ENCODE measurements at places on chromosomes 7 and 10.

GRCh38 chr7:93249491-93250148, 17.5 kb downstream of the VPS50 start:
- no peaks in the 10 kb centered on the region for H3K27me3 ChIP-seq
- no peaks in the 10 kb centered on the region for H3K4me1 ChIP-seq
- H3K4me3 ChIP-seq: no peak overlapping the region

GRCh38 chr10:77501152-77501845, 136.3 kb downstream of the KCNMA1 start:
- no peak overlapping the region for H3K27ac ChIP-seq
- peak; percentile 39 for DNase-seq
- no peaks in the 10 kb centered on the region for H3K36me3 ChIP-seq
- peaks cover 30% of the 10 kb centered on the region for H3K4me1 ChIP-seq

- H3K27me3 ChIP-seq: peaks cover 52% of the 10 kb centered on the region
- no peak overlapping the region for H3K27ac ChIP-seq
- no peak for DNase-seq
- H3K36me3 ChIP-seq: no peaks in the 10 kb centered on the region
These were observed 34.8 kb upstream of the JAKMIP3 start for GRCh38 chr10:132030898-132031463.

GRCh38 chr10:109851616-109852474, 71.5 kb downstream of the XPNPEP1 start:
- no peak overlapping the region for H3K27ac ChIP-seq
- DNase-seq: no peak
- H3K36me3 ChIP-seq: no peaks in the 10 kb centered on the region

GRCh38 chr10:129063877-129064276, 403.2 kb upstream of the MGMT start:
- no peaks in the 10 kb centered on the region for H3K4me1 ChIP-seq
- no peak for DNase-seq
- no peak overlapping the region for H3K4me3 ChIP-seq
- H3K27me3 ChIP-seq: no peaks in the 10 kb centered on the region
- H3K27ac ChIP-seq: no peak overlapping the region

DNA sequence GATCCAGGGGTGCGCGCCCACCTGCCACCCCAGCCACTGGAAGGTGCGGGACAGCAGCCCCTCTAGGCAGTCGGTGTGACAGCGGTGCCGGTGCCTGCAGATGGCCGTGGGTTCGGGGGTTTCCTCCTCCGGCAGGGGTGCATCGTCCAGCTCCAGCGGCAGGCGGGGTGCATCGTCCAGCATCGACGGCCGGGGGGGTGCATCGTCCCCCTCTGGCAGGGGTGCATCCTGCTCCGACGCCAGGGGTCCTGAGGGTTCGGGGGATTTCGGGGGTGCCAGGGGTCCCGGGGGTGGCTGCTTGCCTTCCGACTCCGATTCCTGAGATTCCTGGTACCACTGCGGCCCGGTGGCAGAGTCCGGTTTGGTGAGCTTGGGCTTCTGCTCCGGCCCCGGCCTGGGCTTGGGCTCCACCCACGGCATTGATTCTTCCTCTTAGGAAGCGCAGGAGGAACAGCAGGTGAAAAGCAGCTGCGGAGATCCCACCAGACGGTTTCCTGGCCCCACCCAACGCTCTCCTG, 90.2 kb upstream of the RAB18 start:
- H3K4me1 ChIP-seq: no peaks in the 10 kb centered on the region
- H3K27ac ChIP-seq: no peak overlapping the region
- H3K27me3 ChIP-seq: no peaks in the 10 kb centered on the region
- no peak for DNase-seq
- H3K36me3 ChIP-seq: no peaks in the 10 kb centered on the region

DNA sequence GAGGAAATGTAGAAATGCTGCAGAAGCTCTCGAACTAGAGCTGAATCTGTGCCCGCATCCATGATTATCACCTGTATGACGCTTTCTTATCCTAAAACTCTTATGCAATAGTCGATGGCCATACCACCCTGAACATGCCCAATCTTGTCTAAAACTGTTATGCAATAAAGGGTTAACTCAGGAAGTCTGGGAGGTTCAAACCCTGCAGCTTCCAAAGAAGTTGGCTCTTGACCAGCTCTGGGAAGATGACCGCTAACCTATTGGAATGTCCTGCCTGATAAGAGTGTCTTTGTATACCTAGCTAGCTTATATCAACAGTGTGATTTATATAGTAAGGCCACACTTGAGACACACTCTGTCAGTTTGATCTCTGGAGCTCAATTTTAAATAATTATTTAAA, 3.4 kb upstream of the C10orf88 start:
- H3K36me3 ChIP-seq: peaks cover 7% of the 10 kb centered on the region
- H3K27me3 ChIP-seq: no peaks in the 10 kb centered on the region
- peaks cover 16% of the 10 kb centered on the region for H3K4me1 ChIP-seq

- H3K4me3 ChIP-seq: no peak overlapping the region
- H3K27ac ChIP-seq: peak overlapping the region; percentile 92
- peak; percentile 95 for DNase-seq
- H3K36me3 ChIP-seq: no peaks in the 10 kb centered on the region
- no peaks in the 10 kb centered on the region for H3K27me3 ChIP-seq
These were observed 83.1 kb upstream of the STEAP1B start for GRCh38 chr7:22582863-22583622.

- H3K27ac ChIP-seq: no peak overlapping the region
- H3K4me3 ChIP-seq: no peak overlapping the region
- H3K36me3 ChIP-seq: no peaks in the 10 kb centered on the region
These were observed 70.7 kb upstream of the EZH2 start for GRCh38 chr7:148954766-148955165.

DNA sequence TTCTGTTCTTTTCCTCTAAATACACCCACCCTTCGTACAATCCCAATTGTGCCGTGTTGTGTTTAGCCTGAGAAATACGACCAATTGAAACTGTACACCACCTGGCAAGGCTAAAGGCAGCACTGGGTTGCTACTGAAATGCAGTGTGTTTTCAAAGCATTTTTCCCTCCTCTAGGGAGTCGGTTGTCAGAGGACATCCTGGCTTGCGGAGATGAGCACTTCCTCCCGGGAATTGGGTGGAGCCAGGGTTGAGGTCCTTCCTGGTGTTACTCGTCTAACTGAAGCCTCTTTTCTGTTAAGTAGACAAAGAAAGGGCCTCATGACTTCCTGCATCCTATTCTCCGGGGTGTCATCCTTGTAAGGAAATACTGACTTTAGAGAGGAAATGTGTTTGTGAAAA, 133.5 kb downstream of the MTPAP start:
- H3K27ac ChIP-seq: no peak overlapping the region
- no peak overlapping the region for H3K4me3 ChIP-seq
- DNase-seq: no peak
- H3K4me1 ChIP-seq: peaks cover 13% of the 10 kb centered on the region
- no peaks in the 10 kb centered on the region for H3K36me3 ChIP-seq

DNA sequence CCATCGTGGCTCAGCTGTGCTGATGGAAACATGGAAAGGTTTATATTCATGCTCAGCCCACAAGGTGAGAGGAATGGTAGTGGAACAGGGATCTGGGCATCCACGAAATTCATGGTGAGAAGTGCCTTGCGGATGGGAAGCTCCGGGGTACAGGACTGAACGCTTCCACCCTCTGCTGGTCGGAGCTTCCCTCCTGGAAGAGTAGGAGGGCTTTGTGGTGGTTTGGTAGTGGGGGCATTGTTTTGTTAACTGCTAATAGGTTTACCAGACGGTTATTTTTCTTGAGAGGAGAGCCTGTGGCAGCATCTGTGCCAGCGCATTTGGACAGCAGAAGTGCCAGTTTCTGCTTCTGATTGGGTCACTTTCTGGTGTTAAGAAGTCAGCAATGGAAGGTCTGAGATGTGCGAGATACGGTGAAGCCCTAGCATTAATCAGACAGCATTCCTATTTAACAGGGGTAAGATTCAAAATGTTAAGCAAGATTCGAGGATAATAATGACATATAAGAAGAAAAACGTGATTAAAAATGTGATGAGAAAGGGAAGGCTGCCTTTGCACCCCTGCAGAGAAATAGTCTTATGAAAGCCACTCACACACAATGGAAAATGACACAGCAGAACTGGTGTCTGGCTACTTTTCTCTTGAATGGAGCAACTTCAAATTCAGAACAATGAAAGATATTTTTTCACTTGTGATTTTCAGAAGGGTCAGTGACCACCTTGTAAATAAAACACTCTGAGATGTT, 17.7 kb downstream of the ABCA13 start:
- no peak for DNase-seq
- no peaks in the 10 kb centered on the region for H3K4me1 ChIP-seq
- no peaks in the 10 kb centered on the region for H3K36me3 ChIP-seq
- no peak overlapping the region for H3K27ac ChIP-seq

DNA sequence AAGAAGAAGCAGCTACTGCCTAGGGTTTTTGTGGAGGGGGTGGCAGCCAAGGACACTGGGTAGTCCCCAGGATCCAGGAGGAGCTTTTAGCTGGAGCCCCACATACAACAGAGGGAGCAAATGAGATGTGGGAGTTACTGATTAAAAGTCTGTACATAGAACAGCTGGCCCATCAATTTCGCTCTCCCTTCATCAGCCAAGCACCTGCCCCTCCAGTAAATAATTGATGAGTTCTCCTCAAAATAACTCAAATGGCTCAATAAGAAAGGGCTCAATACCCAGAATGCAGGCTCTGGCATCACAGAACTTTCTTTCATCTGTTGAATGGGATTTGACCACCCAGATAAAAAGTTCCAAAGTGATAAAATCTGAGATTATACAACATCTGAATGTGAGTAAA, 15.1 kb upstream of the WNT8B start:
- no peaks in the 10 kb centered on the region for H3K4me1 ChIP-seq
- DNase-seq: no peak
- no peak overlapping the region for H3K27ac ChIP-seq

GRCh38 chr7:18828994-18829857, 288.2 kb downstream of the TWIST1 start:
- H3K4me1 ChIP-seq: peaks cover 12% of the 10 kb centered on the region
- no peaks in the 10 kb centered on the region for H3K36me3 ChIP-seq
- H3K27me3 ChIP-seq: no peaks in the 10 kb centered on the region
- no peak overlapping the region for H3K4me3 ChIP-seq
- no peak overlapping the region for H3K27ac ChIP-seq

All from MCF 10A (cell line).